ENCODE measurements at places on chromosomes 1 and 21.

- DNase-seq = no peak
Measured at GRCh38 chr1:204376465-204376864, 16.7 kb upstream of the PLEKHA6 start.

- DNase-seq = no peak
Measured at GRCh38 chr21:38493549-38494250, 4.6 kb downstream of the ERG start.

DNA sequence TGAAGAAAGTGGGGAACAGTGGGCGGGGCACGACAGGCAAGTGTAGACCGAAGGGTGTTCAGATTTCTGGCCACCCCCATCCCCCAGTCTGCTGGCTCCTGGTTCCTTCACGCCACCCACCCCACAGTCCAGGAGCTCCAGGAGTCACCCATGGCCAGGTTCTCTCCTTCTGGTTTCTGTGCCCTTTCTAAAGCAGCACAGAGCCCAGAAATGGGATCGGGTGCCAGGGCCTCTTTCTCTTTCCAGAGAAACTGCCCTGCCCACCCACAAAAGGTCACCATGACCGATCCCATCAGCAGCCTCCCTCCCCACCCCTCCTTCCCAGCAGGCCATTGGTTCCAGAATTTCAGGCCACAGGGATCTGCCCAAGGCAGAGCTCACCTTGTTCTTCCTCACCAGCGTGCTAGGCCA is 3.2 kb upstream of the CELSR2 start:
- no peak for DNase-seq

DNA sequence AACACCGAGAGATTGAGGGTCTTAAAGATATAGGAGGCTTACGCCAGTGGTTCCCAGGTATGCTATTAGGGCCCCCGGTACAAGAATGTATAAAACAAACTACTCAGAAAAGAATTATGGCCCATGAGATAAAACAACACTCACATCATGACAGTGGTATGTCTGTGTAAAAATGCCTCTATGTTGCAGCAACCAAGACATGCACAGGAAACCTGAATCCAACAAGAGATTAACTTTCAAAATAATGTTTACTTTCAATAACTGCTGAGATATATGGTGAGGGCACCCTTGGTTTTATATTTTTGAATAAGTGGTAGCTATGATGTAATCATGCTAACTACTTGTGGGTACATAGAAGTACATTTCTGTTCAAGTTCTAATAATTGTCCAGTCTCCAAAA is 74.9 kb downstream of the PUM1 start:
- DNase-seq = no peak

GRCh38 chr1:169367096-169367685 is 406 bp downstream of the NME7 start:
- no peak for DNase-seq

GRCh38 chr1:227726318-227726717 is 8.8 kb downstream of the JMJD4 start:
- no peak for DNase-seq

DNA sequence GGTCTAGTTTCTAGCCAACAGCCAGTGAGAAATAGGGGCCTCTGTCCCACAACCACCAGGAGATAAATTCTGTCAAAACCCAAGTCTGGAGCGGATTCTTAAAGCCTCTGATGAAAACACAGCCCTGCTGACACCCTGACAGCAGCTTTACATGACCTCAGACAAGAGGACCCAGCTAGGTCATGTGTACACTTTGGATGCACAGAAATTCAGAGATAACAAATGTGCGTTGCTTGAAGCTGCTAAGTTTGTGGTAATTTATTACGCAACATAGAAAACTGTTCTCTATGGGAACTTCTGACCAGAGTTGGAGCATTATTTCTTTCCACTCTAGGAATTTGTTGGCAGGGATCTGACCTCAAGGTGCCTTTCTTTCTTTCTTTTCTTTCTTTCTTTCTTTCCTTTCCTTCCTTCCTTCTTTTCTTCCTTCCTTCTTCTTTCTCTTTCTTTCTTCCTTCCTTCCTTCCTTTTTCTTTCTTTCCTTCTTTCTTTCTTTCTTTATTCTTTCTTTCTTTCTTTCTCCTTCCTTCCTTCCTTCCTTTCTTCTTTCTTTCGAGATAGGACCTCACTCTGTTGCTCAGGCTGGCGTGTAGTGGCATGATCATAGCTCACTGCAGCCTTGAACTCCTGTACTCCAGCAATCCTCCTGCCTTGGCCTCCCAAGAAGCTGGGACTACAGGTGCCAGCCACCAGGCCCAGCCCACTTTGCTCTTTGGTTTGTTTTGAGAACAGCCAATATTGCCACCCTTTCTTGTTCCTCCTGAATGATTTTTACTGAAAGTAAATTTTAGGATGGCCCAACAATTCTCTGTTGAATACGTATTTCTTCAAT is 14.9 kb upstream of the HMGCS2 start:
- DNase-seq = no peak

GRCh38 chr21:45356653-45357435 is 48.1 kb upstream of the COL18A1 start:
- no peak for DNase-seq

DNA sequence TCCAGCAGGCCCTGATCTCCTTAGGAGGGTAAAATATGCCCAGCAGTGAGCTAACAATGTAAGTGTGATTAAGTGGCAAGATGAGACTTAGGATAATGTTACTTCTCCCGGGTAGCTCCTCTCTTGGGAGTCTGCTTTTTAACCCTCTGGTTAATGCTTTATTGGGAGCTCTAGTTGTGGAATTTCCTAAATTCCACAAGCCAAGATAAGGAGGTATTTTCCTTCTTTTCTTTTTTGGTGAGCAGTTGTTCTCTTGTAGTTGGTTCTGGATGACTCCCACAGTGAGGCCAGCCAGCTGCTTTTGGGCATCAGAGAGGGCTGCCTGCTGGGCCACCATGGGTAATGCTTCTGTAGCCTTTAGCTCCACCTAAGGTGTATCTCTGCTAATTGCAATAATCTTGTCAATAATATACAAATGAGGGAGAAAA is 19.3 kb downstream of the C1orf52 start:
- peak; percentile 9 for DNase-seq

GRCh38 chr1:195218428-195219212 is 1389.6 kb downstream of the KCNT2 start:
- DNase-seq = no peak

- peak; percentile 98 for DNase-seq
Measured at GRCh38 chr1:234619794-234620247, 9.8 kb upstream of the IRF2BP2 start.

GRCh38 chr1:58652651-58653184 is 47.1 kb downstream of the MYSM1 start:
- peak; percentile 40 for DNase-seq

DNA sequence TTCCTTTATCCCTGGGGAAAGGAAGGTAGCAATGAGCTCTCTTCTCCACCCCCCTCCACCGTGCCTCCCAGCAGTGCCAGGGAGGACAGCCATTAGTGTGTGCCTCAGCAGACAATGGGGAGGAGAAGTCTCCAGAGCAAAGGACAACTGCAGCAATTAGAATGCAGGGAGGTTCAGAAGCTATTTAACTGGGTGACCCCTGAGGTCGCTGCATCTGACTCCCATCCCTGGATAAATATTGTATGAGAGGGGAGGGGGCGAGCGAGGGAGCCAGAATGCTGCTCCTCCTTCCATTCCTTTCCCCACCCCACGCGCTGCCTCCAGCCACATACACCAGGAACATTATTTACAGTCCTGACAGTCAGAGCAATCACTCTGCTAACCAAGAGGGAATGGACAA is 59.0 kb downstream of the ERI3 start:
- DNase-seq = no peak

DNA sequence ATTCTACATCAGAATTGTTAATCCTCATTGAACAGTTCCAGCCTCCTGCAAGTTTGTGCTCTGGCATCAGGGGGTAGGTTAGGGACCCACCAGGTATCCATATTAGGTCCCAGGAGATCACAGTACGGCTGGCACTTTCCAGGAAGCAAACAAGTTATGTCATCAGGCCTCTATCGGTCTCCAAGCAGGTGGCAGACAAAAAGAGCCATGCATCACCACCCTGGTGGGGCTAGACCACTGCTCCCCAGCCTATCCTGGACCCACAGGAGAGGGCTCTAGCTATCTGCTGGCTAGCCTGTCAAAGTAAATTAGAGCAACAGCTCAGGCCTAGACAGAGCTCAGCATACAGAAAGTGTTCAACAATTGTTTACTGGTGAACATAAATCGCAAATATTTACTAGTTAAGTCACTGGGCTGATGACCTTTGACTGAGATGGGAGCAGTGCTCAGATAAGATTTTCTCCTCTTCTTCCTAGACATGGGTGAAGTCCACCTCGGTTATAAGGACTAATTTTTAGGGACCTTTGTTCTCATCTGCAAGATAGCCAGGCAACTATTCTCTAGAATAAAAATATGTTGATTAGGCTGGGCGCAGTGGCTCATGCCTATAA is 6.4 kb downstream of the NUAK2 start:
- DNase-seq = no peak

DNA sequence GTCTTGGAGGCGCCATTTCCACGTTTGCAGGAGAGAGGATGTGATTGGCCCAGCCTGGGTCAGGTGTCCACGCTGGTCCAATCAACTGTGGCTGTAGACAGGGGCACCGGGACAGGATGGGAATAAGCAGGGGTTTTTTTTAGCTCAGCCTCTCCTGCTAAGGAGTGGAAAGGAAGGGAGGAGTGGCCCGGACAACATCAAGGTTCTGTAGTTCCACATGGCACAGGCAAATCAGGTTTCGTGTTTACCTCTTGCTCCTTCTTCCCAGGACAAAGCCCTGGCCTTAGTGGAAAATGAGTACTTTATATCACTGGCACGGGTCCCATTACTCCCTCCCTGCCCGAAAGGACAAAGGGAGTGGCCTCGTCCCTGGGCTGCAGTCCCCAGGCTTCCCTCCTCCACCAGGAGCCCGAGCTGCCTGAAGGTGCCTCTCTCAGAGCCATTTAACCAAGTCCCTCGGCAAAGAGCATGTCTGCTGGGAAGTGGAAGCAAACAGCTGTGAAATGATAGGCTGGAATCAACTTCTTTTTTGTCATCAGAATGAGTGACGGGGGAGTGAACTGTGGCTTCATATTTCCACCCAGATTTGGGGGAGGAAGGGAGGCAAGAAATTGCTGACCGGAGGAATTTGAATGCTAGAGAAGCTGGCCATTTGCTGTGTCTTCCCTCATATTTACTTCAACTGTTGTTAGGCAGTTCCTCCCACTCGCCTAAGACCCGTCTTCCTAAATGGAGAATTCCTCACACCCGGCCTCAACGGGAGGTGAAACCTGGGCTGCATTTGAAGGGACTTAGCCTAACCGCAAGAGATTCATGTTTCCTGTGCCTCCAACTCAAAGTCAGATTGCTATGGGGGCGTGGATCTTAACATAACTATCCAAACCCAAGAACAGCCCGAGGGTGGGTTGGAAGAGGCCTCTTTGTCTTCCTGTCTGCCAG is 84.9 kb upstream of the SLC44A3 start:
- no peak for DNase-seq

GRCh38 chr1:200512191-200512590 is 102.4 kb upstream of the ZNF281 start:
- DNase-seq = no peak

- DNase-seq = no peak
Measured at GRCh38 chr1:39317910-39318633, 113.6 kb downstream of the MACF1 start.

DNA sequence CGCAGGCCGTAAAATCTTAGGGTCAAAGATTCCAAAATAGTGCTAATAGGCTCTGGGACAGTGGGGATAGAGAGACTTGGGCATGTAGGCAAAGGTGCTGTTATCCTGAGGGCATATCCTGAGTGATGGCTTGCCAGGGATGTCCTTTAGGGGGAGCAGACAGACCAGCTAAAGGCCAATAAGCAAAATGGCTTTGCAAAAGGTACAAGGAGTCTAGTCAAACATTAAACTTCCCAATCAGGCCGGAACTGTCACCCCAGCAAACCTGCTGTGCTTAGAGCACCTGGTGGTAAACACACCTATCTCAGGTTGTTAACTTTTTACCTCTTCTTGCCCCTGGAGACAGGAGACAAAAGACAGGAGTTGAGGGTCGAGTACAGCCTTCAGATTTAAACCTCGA is 49.1 kb downstream of the TRABD2B start:
- DNase-seq = no peak

DNA sequence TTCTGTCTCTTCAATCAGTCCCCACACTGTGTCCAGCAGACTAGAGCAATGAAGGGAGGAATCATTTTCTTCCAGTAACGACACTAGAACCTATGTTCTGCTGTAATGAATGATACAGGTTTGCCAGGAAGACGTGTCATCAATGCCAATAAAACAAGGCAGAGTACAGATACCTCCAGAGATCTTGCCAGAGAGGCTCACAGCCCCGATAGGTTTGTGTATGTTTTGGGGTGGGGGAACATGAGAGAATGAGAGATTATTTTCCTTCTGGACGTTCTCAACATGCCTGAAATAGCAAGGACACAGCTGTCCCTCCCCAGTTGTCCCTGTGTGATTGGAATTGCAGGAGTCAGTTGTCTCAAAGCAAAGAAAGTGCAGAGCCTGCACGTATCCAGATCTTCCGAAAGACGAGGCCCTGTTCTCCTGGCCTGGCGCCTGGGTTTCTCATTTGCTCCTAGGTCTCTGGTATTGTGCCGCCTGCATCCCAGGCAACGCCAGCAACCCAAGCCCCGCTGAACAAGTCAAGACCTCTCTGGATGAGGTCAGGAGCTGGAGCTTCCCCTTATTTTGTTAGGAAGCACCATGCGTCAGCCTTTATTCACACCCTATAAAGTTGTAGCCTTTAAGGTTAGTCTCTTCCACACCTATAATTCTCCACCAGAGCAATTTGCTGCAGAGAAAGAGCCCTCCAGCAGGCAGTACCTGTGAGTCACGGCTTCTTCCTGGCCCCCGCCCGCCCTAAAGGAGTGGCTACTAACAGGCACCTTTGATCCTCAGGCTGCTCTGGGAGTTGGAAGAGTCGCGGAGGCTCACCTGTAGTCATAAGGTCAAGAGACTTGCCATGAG is 130.5 kb downstream of the TOMM20 start:
- no peak for DNase-seq

GRCh38 chr1:74504125-74504932 is 8.1 kb downstream of the LRRC53 start:
- peak; percentile 34 for DNase-seq

- DNase-seq = no peak
Measured at GRCh38 chr1:166175032-166175431, 8.2 kb upstream of the FAM78B start.

DNA sequence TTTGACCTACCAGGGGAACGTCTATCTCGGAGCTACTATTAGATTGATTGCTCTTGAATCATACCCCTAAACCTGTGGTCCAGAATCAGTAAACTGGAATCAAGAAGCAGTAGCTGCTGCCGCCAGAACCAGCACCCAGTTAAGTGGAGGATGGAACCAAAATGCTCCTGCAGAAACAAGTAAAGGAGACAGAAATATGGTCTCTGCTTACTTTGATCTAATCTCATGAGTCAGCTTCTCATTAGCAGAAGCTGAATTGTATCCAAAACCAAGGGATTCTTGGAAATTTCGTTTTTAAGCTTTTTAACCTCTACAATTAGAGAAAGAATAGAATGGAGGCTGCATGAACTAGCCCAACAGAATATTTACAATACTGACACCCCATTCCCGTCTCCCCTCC is 42.6 kb upstream of the PIGV start:
- no peak for DNase-seq
